ENCODE measurements at places on chromosomes 7 and 10. TPM values are rescaled to one million over a fixed set of nuclear protein-coding genes. Genes with fewer than 3 reads are reported as not detected.

GRCh38 chr10:76388321-76389023, 957.0 kb downstream of the LRMDA start:
- no peaks in the 10 kb centered on the region for H3K4me1 ChIP-seq
- no peak overlapping the region for H3K27ac ChIP-seq
- DNase-seq = no peak
- H3K4me3 ChIP-seq = no peak overlapping the region

- no peak overlapping the region for H3K4me3 ChIP-seq
- no peak for DNase-seq
- no peak overlapping the region for H3K27ac ChIP-seq
- H3K27me3 ChIP-seq = no peaks in the 10 kb centered on the region
Observed at GRCh38 chr7:105196473-105196872, 182.5 kb downstream of the KMT2E start.

DNA sequence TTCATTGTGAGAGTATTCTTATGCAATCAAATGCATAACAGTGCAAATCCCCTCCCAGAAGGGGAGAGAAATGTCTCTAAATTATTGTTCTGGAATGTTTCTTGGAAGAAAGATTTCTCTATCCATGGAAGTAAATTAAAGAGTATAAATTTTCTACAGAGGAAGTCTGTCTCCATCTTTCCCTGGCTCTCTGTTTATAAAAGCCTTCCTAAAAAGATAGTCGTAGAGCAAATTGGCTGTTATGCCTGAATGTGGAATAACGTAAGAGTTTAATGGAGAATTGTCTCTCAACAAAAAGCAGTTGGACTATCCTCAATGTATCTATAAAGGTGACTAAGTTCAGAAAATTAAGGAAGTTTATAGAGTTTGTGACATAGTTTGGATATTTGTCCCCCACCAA, 76.3 kb downstream of the GNAT3 start:
- no peaks in the 10 kb centered on the region for H3K36me3 ChIP-seq
- no peak overlapping the region for H3K4me3 ChIP-seq
- H3K27me3 ChIP-seq = no peaks in the 10 kb centered on the region
- DNase-seq = no peak

DNA sequence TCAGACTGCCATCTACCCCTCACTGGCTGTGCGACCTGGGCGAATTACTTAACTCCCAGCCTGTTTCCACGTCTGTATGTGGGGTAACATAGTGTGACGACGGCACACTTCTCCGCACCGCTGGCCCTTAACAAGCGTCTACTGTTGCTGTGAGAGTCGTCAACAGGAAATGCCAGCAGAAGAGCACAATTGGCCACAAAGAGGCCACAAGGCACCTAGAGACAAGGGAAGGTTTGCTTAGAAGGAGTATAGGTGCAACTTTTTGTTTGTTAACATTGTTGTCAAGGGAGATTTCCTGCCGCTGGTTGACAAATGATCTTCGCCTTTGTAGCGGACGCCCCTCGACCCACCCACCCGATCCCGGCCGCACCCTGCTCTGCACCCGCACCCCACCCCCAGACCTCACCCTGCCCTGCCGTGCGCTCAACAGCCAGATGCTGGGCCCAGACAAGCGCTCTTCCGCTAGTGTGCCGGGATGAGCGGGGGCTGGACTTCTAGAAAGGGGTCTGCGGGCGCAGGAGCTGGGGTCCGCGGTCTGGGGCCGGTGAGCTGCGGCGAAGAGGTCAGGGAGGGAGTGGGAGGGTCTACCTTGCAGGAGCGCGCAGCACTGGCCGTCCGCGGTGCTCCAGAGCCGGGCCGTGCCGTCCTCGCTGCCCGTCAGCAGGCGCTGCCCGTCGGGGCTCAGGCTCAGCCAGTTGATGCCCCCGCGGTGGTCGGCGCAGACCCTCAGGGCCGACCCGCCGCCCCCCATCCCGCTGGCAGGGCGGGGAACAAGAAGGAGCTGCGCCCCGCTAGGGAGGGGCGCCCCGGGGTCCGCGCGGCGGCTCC, 785 bp downstream of the WDR86 start:
- peaks cover 26% of the 10 kb centered on the region for H3K4me1 ChIP-seq
- H3K27me3 ChIP-seq = peaks cover 89% of the 10 kb centered on the region
- no peak for DNase-seq
- H3K27ac ChIP-seq = peak overlapping the region; percentile 64
- peak overlapping the region; percentile 68 for H3K4me3 ChIP-seq

DNA sequence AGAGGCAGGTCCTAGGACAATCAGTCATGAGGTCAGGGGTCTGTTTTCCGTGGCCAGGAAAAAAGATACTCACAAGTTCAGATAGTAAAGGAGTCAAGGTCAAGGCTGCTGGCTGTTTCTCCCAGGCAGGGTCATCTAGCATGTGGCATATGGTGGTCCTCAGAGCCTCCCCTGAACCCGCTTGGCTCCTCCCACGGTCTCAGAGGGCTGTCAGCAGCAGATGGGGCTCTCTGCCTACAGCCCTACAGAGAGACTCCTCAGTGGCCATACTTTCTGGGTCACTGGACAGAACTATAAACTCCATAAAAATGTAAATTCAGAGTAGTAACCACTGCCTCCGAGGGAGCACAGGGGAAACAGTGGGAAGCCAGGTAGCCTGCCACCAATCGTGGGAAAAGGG, 11.3 kb upstream of the DRGX start:
- peaks cover 50% of the 10 kb centered on the region for H3K27me3 ChIP-seq
- DNase-seq = no peak
- no peak overlapping the region for H3K4me3 ChIP-seq
- peaks cover 32% of the 10 kb centered on the region for H3K4me1 ChIP-seq
- no peak overlapping the region for H3K27ac ChIP-seq

HOXA13 gene
- not detected for total RNA-seq

Data from left ventricle myocardium inferior (tissue), 1 donor.